RWPE1 (cell line): ENCODE measurements at places on chromosomes 7 and 10.

GRCh38 chr7:42237811-42238541, 967 bp upstream of the GLI3 start:
- peak; percentile 47 for DNase-seq

- DNase-seq: no peak
Observed at GRCh38 chr7:128447941-128448564, 7.6 kb upstream of the HILPDA start.

DNA sequence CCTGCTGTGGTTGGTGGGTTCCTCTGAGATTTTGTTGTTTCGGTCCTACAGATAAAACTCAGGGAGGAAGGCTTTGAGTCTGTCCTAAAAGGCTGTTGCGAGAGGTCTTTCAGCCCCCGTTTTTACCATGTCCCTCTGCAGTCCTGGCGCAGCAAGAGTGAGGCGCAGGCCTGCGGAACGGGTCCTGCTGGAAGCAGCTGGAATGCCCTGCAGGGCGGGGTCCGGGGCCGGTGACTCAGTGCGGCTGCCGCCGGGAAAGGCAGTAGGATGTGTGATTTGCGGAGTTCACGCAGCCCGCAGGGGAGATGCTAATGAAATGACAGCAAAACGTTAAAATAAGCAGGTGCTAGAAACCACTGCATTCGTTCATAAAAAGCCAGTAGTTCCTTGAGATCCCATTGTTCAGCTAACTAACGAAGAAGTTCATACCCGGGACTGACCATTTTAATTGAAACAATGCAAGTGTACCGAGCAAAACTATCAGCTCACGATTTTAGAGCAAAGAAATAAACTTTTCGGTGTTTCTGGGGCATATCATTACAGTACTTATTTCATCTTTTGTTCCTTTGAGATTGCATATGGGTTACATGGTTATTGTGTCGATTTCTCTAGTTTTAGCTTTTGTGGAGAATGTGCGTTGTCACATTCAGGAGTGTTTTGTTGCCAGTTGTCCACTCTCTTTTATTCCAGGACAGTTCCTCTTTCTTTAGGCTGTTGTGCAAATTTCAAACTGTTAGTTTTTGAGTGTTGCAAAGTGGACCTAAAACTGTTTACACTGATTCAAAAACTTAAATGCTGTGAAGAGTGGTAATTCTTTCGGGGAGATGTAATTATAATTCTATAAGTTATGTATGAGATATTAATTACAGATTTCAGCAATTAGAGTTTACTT, 783 bp downstream of the ANLN start:
- peak; percentile 93 for DNase-seq

- no peak for DNase-seq
Observed at GRCh38 chr10:114349522-114350215, 54.6 kb downstream of the AFAP1L2 start.

GRCh38 chr7:1043552-1044188, 676 bp upstream of the GPR146 start:
- DNase-seq: no peak

- no peak for DNase-seq
Observed at GRCh38 chr7:52482076-52482475, 553.4 kb upstream of the POM121L12 start.

GRCh38 chr7:24783698-24784097, 26.4 kb upstream of the GSDME start:
- no peak for DNase-seq

DNA sequence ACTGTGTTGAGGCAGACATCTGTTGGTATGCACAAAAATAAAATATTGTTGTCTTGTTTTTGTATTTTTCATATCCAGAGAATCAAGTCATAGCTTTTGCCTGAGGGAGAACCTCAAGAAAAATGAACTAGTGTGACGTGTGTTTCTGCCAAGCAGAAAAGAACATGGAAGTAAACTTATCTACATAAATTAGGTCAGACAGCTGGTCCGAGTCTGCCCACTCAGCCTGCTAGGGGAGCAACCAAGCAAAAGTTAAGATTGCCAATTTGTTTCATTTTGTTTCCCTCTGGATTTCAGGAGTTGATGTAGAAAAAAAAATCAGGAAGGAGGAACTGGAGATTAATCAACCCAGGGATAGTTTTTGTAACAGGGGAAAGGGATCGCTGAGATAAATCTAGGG, 572.4 kb upstream of the LRRTM3 start:
- DNase-seq: no peak

DNA sequence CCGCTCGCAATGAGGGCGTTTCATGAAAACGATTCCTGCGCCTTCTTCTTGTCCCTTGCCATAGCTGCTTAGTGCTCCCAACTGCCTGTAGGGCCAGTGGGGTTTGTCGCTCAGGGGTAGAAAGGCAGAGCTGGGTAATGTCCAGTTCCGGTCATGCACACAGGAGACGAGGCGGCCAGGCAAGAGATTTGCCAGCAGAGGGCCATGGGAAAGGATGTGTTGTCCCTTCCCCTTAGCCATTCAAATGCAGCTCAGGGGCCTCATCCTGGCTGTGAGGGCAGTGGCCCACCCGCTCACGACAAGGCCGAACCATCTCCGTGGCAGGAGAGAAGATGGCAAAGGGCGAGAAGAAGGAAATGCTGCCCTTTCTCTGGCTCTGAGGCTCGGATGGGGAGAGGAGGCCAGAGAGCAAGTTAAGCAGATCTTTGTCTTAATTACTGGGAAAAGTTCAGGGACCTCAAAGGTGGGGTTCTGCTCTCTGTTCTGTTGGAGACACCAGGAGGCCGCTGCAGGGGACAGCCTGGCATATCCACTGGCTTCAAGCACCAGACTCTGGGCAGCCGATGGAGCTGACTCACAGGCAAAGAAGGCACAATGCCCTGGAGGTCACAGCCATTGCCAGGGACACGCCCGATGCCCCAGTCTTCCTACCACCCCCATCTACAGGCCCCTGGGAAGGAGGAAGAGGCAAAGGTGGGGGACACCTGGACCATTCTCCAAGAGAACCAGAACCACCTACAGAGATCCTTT, 534.8 kb upstream of the MGMT start:
- DNase-seq: no peak

GRCh38 chr7:12111422-12112405, 99.4 kb upstream of the TMEM106B start:
- DNase-seq: no peak

- DNase-seq: peak; percentile 78
Observed at GRCh38 chr10:69092959-69093850, 5.3 kb downstream of the SRGN start.

DNA sequence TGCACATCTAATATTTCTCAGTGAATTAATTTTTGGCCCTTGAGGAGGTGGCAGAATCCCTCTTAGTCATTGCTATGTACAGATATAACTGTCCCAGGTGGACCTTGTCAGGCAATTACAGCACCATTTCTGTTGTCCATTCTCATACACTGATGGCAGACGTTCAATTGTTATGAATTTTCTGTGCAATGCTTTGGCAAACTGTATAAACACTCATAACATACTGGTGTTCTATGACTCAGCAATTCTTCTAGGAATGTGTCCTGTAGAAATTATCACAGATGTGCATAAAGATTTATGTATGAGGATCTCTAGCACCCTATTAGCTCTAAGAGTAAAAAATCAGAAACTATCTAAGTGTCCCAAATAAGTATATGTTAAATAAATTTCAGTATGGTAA, 80.8 kb downstream of the DNAJB9 start:
- no peak for DNase-seq

- DNase-seq: peak; percentile 14
Observed at GRCh38 chr10:32412499-32412853, 33.5 kb upstream of the CCDC7 start.

- no peak for DNase-seq
Observed at GRCh38 chr7:3884543-3884942, 583.5 kb downstream of the SDK1 start.

DNA sequence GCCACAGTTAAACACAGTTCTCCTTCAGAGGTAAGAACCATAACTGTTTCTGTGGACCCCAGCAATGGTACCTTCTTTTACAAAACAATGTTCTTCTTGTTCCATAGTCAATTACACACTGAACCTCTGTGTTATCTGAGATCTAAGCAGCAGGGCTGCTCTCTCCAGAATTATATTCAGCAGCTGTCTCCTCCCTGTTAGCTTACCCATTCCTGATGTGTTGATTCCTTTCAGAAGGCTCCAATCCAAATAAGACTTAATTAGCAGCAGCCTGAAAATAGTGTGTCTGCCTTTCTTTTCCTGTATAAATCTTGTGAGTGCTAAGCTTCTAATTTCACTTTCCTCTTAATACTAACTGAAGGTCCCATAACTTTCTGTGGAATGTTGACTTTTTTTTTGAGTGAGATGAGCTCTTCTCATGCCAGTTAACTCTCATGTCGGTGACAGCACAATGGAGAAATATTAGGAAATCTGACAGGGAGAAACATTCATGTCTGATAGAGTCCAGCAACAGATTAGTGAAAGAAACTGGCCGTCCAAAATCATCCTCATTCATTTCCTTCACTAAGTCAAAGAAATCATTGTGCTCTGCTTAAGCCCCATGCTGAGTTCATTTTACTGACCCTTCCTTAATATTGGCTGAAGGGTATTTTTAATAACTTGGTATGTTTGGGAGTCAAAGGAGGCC, 226.5 kb downstream of the PRKG1 start:
- no peak for DNase-seq

GRCh38 chr10:113427236-113427735, 125.6 kb upstream of the HABP2 start:
- no peak for DNase-seq

GRCh38 chr10:57799625-57800024, 468.1 kb downstream of the IPMK start:
- DNase-seq: peak; percentile 35

DNA sequence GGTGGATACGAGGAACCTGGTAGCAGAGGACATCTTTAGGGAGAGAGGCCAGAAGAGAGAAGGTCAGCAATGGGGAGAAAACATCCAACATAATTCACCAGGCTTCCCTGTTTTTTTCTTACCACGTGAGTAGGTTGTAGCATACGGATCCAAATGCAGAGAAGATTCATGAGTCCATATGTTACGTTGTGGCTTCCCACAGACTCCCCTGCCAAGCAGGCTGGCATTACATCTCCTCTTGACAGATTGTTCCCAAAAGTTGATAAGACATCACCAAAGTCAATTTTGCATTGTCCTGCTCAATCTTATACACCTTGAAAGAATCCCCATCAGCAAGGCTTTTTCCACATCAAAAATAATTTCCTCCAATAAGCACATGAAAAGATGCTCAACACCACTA, 39.7 kb downstream of the DRGX start:
- no peak for DNase-seq

DNA sequence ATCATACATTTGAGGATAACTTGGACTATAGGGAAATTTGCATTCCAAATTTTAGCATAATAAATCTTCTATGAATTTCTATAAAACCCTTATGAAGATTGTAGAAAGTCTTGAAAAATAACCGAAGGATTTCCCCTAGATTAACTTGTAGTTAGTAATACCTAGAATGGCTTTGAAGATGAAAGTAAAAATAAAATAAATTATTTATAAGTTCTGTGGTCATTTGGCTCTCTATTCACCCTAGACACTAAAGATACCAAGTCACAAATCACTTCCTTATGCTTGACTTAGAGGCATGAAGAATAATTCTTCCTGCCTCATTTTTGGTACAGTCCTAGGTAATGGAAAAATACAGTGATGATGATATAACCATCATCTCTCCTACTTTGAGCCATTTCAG, 79.3 kb downstream of the CSTF2T start:
- DNase-seq: no peak

- DNase-seq: no peak
Observed at GRCh38 chr10:104036069-104036384, 49.7 kb downstream of the COL17A1 start.

DNA sequence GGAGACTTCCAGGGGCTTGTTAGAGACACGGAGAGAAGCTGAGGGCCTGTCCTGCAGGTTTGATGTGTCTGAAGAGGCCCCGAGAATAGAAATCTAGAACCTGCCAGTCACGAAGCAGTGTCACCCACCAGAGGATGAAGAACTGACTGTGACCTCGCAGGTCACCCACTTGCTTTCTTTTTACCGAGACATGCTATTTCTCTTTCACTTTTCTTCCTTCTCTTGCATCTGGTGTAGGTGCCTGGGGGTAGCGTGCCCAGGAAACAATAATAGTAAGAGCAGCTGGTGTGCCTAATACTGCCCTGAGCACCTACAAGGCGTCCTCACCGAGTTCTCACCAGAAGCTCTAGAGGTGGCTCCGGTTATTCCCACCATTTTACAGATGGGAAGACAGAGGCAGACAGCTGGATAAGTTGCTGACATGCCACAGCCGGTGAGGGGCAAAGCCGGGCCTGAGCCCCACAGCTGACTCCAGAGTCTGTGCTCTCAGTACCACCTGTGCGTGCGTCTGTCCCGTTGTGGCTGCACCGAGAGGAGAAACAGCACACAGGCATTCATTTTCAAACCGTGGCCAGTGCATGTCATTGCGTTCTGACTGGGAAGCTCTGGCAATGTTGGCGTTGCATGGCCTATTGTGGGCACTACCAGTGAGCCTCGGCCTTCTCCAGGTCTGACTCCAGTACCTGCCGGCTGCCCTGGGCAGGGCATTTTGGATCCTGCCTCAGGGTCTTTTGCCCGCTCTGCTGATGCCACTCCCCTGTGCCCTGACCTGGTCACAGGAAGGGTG, 7.8 kb downstream of the CHST3 start:
- no peak for DNase-seq

- DNase-seq: peak; percentile 57
Observed at GRCh38 chr10:1187151-1187854, 131.1 kb downstream of the WDR37 start.

DNA sequence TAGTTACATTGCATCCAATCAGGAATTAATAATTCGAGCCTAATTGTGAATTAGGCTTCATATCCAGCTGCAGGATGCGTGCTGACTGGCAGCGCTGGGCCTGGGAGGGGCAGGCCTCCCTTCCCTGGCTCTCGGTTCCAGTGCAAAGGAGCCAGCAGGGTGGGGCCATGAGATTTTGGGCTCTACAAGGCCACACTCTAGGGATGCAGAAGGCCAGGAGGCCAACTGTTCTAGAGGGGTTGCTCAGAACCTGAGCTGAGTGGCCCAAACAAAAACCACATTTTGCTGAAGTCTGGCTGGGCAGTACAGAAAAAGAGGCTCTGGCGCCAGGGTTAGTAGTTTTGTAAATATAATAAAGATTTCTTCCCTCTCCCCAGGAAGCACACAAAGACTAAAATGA, 72.3 kb downstream of the CLEC2L start:
- no peak for DNase-seq

GRCh38 chr7:27361522-27361921, 118.9 kb downstream of the EVX1 start:
- DNase-seq: no peak

- DNase-seq: peak; percentile 68
Observed at GRCh38 chr7:142632271-142633134, 116.8 kb upstream of the PRSS1 start.

GRCh38 chr7:158174947-158175346, 412.7 kb downstream of the PTPRN2 start:
- DNase-seq: no peak

- DNase-seq: no peak
Observed at GRCh38 chr7:91942312-91942711, 1.6 kb downstream of the AKAP9 start.

- no peak for DNase-seq
Observed at GRCh38 chr7:23687011-23687410, 7.0 kb downstream of the FAM221A start.

DNA sequence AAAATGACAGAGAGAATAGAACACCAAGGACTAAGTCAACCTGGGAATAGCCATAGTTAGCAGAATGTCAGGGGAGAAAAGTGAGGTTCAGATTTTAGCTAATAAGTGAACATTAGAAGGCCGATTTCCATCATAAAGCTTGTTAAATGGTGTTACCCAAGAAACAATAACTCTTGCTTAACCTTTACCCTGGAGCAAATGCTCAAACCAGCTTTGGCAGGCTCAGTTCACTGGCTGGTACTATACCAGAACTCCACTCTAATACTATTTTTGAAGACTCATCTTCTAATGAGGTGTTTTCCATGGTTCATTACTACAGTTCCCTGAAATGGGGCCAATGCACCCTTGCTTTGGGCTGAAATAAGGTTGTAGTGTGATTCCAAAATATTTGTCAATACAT, 61.3 kb downstream of the RNLS start:
- DNase-seq: no peak
